Activated CD4-positive, alpha-beta T cell treated with anti-CD3 and anti-CD28 coated beads for 24 hours (primary cell): ENCODE measurements at places on chromosomes 12 and 14.

- no peak for DNase-seq
These were observed 9.2 kb upstream of the LBHD2 start for GRCh38 chr14:103074729-103075367.

DNA sequence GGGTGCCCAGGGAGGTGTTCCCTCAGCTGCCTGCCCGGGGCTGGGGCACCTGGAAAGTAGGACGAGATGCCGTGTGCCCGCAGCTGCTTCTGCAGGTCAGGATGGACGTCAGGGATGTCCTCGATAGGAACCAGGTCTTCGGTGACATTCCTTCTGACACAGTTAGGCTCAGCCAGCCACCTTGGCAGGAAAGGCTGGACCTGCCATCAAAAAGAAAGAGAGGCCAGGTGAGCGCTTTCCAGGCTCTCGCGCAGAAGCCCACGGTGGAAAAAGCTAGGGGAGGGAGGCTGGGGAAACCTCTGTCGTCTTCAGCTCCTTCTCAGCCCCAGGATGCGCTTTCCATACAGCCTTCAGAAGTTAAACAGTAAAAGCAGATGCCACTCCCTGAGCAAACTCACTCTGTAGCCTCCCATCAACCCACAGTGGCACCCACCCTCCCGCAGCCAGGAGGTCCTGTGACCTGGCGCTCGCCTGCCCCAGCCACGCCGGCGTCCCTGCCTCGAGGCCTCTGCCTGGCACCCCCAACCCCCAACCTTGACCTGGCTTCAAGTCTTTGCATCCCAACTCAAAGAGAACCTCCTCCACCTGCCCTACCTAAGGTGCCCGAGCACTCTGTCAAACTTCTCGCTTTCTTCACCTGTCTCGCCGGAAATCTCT, 1.3 kb downstream of the DDX51 start:
- no peak for DNase-seq

DNA sequence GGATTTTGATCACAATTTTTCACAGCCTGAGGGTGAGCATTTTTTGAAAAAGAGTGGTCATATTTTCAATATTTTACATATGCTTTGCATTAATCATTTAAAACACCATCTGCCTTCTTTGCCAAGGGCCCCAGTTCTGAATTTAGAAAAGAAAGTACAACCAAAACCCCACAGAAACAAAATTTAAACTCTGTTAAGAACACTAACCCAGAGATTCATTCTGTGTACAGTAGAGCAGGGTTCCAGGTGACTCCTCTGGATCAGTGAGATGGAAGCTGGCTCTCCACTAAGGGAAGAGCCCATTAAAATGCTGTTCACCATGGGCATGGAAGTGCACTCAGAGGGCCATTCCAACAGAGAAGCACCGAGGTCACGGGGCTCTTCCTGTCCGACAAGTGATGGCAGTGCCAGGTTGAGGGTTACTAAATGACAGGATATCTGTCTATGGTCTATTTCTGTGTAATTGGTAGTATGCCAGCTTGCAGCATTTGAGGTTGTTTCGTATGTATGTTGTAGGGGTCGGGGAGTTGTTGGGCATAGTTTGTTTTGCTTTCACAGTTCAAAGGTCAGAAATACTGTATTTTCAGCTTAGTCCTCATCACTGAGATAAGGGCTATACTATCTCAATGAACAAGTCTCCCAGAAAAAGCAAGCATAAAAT, 95.9 kb downstream of the SLC35F4 start:
- DNase-seq, result no peak

- no peak for DNase-seq
These were observed 215.5 kb downstream of the DPF3 start for GRCh38 chr14:72678356-72678755.

DNA sequence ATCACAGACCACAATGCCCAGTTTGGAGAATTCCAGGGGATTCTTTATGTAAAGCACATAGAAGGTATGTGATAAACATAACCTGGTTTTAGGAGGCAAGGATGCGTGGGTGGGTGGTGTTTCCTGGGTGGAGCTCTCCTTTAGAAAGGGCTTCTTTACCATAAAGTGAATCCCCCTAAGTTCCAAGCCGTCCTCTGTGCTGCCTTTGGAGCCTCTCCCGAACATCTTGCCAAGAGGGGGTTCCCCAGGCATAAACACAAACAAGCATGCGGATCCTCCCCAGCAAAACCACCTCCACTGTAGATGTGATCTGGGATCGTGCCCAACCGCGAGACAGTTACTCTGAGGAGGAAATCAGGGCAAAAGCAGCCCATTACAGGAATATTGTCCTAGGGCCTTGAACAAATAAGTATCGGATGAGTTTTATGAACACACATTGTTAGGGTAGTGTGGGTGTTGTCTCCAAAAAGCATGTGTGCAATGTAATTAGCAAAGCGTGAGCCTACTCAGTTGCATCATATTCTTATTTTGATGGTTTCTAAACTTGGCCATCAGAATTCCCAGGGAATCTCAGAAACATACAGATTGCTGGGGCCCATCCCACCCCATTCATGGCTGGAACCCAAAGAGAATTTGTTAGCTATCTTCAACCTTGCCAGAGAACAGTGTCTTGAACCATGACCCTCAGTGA, 48.8 kb upstream of the CORO1C start:
- no peak for DNase-seq

DNA sequence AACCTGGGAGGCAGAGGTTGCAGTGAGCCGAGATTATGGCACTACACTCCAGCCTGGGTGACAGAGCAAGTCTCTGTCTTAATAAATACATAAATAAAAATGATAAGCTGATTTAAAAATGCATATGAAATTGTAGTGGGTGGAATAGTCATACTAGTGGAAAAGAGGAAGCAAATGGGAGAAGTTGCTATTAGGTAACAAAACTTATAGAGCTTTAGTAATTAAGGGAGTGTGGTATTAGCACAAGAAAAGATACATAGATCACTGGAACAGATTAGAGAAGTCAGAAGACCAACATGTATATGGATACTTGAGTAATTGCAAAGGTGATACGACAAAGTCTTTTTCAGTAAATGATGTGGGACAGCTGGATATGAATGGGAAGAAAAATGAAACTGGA, 26.5 kb downstream of the TECPR2 start:
- no peak for DNase-seq

GRCh38 chr14:99401621-99402284, 78.9 kb downstream of the SETD3 start:
- no peak for DNase-seq

DNA sequence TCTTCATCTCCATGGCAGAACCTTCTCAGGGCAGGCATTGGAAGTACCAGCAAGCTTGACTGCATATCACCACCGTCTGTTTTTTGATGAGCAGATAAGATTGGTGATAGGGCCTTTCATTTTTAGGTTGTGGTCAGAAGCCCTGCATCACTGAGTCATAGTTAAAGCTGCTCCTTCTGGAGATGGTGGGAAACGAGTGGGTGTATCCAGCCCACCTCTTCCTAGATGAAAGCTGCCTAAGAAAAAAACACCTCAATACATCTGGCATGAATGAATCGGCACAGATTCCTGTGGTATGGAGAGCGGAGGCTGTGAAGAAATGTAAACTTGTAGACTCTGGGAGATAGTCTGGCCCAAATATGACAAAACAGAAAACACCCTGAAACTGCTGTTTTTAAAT, 248.7 kb upstream of the EGLN3 start:
- no peak for DNase-seq

- no peak for DNase-seq
These were observed 450 bp downstream of the PRKAB1 start for GRCh38 chr12:119668324-119668841.

DNA sequence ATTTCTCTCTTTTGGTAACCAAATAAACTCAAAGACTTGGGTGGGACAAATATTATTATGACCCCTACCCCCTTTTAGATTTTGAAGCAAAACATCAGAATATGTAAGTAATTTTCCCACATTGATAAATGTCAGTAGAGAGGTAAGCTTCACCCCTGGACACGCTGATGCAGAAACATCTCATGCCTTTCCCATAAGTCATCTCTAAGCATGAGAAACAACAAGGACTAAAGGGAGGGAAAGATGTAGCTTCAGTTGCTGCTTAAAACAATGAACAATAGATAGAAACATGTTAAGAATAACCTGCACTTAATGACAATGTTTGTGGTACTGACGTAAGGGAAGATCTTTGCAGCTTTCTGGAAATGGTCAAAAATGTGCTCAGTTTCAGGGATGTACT, 56.3 kb upstream of the SLC8A3 start:
- no peak for DNase-seq

DNA sequence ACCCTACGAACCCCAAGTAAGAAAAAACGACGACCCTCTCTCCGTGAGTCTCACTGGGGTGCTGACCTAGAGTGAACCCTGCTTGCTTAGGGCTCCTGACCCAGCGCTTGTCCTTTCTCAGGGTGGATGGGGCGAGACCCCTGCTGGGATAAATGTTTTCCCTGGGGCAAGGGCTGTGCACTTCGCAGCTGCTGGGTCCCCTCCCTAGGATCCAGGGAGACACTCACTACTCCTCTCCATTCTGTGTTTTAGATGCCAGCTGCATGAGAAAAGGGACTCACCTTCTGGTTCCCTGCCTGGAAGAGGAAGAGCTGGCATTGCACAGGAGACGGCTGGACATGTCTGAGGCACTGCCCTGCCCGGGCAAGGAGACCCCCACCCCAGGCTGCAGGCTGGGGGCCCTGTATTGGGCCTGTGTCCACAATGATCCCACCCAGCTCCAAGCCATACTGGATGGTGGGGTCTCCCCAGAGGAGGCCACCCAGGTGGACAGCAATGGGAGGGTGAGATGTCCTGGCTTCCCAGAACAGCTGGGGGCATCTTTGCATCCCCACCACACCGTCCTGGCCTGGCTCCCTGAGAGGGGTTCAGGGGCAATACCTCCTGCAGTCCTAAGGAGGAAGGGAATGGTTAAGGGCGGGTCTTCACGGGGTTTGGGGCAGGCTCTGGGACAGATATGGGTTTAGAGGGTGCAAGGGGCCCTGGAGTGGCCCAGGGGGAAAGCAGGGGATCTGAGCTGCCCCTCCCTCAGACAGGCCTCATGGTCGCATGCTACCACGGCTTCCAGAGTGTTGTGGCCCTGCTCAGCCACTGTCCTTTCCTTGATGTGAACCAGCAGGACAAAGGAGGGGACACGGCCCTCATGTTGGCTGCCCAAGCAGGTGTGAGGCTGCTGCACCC, 663 bp downstream of the ANKRD33 start:
- no peak for DNase-seq

- no peak for DNase-seq
These were observed 115.9 kb downstream of the GPHN start for GRCh38 chr14:66623838-66624237.

- DNase-seq, result no peak
These were observed 33.8 kb downstream of the PACS2 start for GRCh38 chr14:105348169-105348944.

- DNase-seq, result no peak
These were observed 105.1 kb downstream of the RERG start for GRCh38 chr12:15116086-15116485.

- DNase-seq, result no peak
These were observed 194.5 kb downstream of the C12orf75 start for GRCh38 chr12:105524961-105525360.

GRCh38 chr12:1650260-1650977, 21.4 kb downstream of the WNT5B start:
- no peak for DNase-seq

- no peak for DNase-seq
These were observed 1.2 kb downstream of the DYRK2 start for GRCh38 chr12:67649570-67650387.

DNA sequence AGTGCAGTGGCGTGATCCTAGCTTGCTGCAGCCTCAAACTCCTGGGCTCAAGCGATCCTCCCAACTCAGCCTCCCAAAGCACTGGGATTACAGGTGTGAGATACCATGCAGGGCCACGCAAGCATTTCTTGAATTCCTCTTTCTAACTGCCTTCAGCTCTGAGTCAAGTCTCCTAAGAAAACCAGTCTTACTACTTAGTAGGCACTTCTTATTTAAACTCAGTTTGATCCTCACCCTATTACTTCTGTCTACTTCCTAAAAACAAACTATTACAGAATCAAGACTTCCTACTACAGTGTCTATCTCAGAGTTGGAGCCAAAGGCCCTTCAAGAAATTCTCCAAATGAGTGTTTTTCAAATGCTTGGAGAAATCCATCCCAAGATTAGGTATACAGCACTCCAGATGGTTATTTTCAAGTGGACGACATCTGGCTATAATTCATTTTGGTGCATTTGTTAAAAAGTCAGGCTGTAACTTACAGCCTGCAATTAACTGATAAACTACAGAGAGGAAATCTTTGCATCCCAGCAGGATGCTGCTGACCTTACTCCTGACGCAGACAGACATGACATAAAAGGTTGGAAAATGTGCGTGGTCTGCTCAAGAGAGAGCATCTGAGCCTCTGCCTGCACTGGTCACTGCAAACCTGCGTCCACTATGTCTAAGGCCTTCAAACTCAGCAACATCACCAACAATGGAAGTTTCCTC, 34.7 kb downstream of the SSH1 start:
- DNase-seq, result no peak

DNA sequence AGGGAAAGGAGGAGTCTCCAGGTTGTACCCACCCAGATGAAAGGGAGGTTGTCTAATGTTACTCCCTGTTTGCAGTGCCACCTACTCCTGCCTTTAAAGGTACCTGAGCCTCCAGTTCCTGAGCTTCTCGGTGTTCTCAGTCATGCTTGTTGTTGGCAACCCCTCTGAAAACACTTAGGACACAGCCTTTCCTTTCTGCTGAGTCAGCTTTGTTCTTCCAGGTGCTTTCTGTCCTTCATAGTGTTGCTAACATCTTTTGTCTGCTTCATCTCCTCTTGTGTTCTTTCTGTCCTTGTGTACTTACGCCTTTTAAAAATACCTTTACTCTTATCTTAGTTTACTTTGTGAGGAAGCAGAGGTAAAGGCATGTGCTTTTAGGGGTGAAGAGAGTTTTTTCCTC, 97.0 kb upstream of the NEDD1 start:
- DNase-seq, result no peak

GRCh38 chr12:31507966-31508365, 83.0 kb downstream of the DENND5B start:
- DNase-seq, result no peak

DNA sequence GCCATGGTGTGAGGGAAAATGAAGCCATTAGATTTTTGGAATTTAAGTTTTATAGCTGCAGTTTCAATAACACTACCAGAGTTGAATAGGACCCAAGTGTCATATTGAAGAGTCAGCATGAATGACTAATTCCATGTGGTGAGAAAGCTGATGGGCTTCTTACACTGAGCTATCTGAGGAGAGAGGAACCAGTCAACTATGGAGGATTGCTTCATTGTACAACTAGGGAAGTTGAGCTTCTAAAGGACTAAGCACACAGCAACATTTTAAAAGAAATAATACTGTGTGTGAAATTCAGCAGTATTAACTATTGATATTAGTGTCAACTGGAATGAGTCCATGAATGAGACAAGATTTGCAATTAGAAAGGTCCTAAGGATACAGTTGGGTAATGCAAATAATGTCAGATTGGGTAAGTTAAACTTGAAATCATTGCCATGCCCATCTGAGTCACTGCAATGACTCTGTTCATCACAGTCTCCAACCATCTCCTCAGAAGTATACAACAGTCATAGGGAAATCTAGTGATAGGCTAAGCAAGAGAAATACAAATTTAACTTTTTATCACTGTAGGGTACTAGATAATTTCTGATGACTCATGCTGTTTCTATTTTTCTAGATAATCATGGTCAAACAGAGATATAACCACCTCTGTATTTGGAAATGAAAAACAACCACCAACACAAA, 394.2 kb downstream of the FSCB start:
- DNase-seq, result no peak
